ENCODE measurements at places on chromosomes 7 and 10.

- H3K27ac ChIP-seq = no peak overlapping the region
- no peak overlapping the region for H3K4me3 ChIP-seq
- no peaks in the 10 kb centered on the region for H3K27me3 ChIP-seq
- DNase-seq = no peak
- no peaks in the 10 kb centered on the region for H3K36me3 ChIP-seq
These were observed 161.7 kb upstream of the HPS1 start for GRCh38 chr10:98608411-98608810.

DNA sequence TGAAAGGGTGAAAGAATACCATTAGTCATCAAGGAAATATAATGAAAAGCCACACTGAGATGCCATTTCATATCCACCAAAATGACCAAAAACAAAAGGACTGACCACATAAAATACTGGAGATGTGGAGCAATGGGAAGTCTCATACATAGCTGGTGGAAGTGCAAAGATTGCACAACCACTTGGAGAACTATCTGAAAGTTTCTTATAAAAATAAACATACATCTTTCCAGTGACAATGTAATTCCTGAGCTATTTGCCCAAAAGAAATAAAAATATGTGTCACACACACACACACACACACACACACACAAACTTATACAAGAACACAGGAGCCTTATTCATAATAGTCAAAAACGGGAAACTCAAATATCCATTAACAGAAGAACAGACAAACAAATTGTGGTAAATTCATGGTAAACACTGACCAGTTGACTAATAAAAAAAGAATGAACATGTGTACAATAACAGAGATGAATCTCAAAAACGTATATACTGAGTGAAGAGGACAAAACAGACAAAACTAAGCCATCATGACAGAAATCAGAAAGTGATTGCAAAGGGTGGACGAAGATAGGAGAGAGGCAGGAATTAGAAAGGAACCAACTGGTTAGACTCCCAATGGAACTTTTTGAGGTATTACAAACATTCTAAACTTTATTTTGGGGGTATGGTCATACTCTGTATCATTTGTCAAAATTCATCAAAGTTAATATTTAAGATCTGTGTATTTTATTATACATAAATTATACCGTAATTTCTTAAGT, 21.5 kb downstream of the WASL start:
- H3K4me1 ChIP-seq = no peaks in the 10 kb centered on the region
- no peaks in the 10 kb centered on the region for H3K36me3 ChIP-seq
- DNase-seq = no peak
- H3K4me3 ChIP-seq = no peak overlapping the region
- no peaks in the 10 kb centered on the region for H3K27me3 ChIP-seq
- no peak overlapping the region for H3K27ac ChIP-seq

- no peaks in the 10 kb centered on the region for H3K36me3 ChIP-seq
- no peak overlapping the region for H3K4me3 ChIP-seq
- no peaks in the 10 kb centered on the region for H3K4me1 ChIP-seq
- DNase-seq = no peak
- no peaks in the 10 kb centered on the region for H3K27me3 ChIP-seq
- H3K27ac ChIP-seq = no peak overlapping the region
These were observed 114.6 kb upstream of the RET start for GRCh38 chr10:42962110-42962901.

- H3K4me3 ChIP-seq = no peak overlapping the region
- no peaks in the 10 kb centered on the region for H3K27me3 ChIP-seq
- DNase-seq = peak; percentile 39
- H3K4me1 ChIP-seq = no peaks in the 10 kb centered on the region
These were observed 36.9 kb upstream of the GNA12 start for GRCh38 chr7:2880874-2881533.

DNA sequence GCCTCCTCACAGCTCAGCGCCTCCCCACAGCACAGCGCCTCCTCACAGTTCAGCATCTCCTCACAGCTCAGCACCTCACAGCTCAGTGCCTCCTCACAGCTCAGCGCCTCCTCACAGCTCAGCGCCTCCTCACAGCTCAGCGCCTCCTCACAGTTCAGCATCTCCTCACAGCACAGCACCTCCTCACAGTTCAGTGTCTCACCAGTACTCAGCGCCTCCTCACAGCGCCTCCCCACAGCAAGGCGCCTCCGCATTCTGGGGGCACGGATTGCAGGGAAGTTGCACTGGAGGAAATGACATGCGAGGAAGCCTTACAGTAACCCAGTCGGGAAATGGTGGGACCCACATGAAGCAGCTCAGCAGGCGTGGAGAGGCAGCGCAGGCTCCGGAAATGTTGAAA, 271.6 kb downstream of the WDR37 start:
- H3K4me1 ChIP-seq = no peaks in the 10 kb centered on the region
- no peak overlapping the region for H3K4me3 ChIP-seq

DNA sequence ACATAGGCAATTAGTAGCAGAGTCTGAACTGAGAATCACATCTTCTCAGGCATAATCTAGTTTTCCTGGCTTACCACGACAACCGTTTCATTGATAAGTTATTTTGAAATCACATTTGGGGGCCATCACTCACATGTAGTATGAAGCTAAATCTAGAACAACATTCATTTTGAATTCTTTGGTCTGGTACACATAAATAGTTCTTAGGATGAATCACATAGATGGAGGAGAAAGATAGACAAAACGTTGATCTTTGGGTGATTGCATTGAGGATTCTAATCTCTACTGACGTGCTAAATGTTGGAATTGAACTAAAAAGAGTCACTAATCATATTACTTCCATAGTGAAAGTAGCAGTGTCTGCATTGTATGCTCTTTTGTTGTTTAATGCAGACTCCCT, 1022.6 kb downstream of the LRMDA start:
- no peak overlapping the region for H3K4me3 ChIP-seq
- H3K36me3 ChIP-seq = no peaks in the 10 kb centered on the region
- H3K27me3 ChIP-seq = no peaks in the 10 kb centered on the region
- peaks cover 6% of the 10 kb centered on the region for H3K4me1 ChIP-seq
- H3K27ac ChIP-seq = peak overlapping the region; percentile 67

DNA sequence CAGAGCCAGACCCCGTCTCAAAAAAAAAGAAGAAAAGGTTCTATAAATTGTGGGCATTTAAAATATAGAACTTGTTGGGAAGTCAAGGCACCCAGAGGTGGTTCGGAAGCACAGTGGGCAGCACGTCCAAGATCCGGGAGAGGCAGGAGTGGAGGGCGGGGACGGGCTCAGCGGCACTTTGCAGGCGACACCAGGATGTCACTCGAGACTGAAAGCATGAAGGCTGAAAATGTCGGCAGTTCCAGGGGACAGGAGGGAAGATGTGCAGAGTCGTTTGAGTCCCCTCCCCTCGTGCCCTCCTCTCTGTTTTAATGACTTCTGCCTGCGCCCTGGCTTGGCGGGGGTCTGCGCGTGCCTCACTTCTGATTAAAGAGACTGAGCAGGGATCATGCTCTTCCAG, 30.6 kb downstream of the IQCE start:
- no peaks in the 10 kb centered on the region for H3K27me3 ChIP-seq
- H3K4me3 ChIP-seq = no peak overlapping the region
- H3K36me3 ChIP-seq = no peaks in the 10 kb centered on the region
- no peak for DNase-seq

DNA sequence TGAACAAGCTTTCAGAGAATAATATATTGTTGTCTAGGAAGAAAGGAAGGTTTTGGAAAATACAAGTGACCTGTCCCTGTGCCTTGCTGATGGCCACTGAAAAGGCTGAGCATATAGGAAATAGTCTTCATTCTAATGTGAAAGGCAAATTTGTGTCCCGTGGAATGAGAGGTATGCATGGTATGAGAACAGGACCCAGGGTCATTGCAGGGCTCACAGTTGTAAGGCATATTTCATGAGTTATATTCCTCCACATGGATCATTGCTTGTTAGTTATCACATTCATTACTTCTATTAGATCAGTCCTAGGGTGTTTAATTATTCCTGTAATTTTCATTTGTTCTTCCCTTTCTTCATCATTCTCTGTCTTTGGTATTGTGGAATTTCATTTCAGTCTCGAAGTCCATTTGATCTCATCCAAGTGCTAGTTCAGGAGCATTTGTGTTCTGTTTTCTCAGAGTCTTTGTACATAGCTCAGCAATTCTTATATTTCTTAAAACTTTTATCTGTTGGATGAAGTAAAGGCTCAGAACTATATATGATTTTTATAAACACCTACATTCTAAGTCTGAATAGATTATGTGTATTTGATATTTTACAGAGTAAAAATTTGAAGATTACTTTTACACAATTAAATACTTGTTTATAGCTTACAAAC, 39.4 kb upstream of the ARHGAP21 start:
- H3K27me3 ChIP-seq = no peaks in the 10 kb centered on the region
- no peak overlapping the region for H3K4me3 ChIP-seq
- DNase-seq = no peak
- H3K36me3 ChIP-seq = no peaks in the 10 kb centered on the region

DNA sequence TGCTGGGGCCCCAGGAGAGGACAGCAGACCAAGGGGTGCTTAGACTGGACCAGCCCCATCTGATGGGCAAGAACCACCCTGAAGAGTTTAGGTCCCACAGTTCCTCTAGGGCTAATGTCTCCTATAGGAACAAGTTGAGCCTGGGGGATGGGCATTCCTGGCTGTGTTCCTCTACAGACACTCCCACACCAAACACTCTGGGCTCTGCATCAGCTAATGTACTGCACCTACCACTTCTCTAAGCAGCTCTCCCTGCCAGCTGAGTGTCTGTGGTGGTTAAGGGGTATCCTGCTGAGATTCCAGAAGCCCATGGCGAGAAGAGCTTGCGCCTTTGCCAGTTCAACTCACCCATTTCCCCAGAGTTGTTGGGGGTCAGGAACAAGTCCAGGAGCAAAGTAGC, 284.1 kb upstream of the CSTF2T start:
- H3K27ac ChIP-seq = no peak overlapping the region
- no peaks in the 10 kb centered on the region for H3K27me3 ChIP-seq
- no peaks in the 10 kb centered on the region for H3K4me1 ChIP-seq
- H3K4me3 ChIP-seq = no peak overlapping the region
- DNase-seq = no peak

- H3K4me3 ChIP-seq = no peak overlapping the region
- DNase-seq = no peak
- H3K4me1 ChIP-seq = no peaks in the 10 kb centered on the region
- H3K27me3 ChIP-seq = no peaks in the 10 kb centered on the region
These were observed 262.4 kb upstream of the TMEM229A start for GRCh38 chr7:124295289-124295688.

DNA sequence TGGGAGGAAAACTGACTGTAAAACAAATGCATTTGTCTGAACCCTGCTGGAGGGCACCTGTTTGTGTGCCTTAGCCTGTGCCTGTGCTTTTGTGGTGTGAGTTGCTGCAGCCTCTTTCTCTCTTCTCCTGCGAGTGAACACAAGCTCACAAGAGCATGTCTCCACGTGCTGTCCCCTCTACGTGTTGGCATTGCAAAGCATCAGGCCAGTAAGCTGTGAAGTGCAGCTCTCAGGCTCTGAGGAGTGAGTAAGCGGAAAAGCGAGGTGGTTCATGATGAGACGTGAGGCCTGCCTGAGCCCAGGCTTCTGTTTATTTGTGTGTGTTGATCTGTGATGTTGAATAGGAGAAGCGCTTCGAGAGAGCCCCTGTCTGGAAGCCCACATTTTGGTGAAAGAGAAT, 85.6 kb upstream of the PDCD4 start:
- no peaks in the 10 kb centered on the region for H3K36me3 ChIP-seq
- H3K27ac ChIP-seq = no peak overlapping the region
- no peak overlapping the region for H3K4me3 ChIP-seq
- no peaks in the 10 kb centered on the region for H3K4me1 ChIP-seq
- DNase-seq = no peak
- no peaks in the 10 kb centered on the region for H3K27me3 ChIP-seq

DNA sequence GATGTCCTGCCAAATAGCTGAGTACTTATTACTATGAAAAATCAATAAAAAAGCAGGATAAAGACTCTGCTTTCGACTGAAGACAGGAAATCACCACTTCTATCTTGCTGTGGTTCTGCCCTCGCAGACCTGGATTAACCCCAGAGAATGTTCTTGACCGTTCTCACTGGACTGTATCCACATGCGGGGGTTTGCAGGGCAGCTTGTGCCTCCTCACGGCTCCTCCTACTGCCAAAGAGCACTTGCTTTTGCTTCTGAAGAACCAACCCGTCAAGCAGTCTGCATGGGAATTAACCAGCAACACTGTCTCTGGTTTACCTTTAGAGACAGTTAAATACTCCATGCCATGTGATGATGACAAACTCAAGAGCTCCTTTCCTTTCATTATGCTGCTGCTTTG, 184.0 kb downstream of the GFRA1 start:
- no peaks in the 10 kb centered on the region for H3K27me3 ChIP-seq
- no peaks in the 10 kb centered on the region for H3K36me3 ChIP-seq

DNA sequence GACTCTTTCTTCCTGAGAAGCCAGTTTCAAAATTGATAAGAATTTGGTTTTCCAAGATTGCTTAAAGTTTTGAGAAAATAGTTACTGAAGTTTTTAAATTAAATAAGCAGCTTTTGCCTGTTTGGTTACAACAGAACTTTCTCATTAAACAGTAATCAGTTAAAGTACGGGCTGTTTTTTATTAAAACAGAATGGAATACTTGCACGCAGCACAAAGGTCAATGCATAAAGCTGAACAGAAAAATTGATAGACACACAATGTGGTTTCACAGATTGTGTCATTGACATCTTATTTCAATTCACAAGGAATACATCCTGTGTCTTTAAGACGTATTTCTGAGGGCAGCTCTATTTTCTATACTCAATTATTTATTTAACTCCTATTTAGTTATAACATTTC, 192.2 kb downstream of the PRKG1 start:
- DNase-seq = no peak
- peak overlapping the region; percentile 10 for H3K27ac ChIP-seq
- no peak overlapping the region for H3K4me3 ChIP-seq
- H3K36me3 ChIP-seq = no peaks in the 10 kb centered on the region
- no peaks in the 10 kb centered on the region for H3K4me1 ChIP-seq

- H3K36me3 ChIP-seq = no peaks in the 10 kb centered on the region
- H3K4me3 ChIP-seq = no peak overlapping the region
- no peaks in the 10 kb centered on the region for H3K4me1 ChIP-seq
- H3K27ac ChIP-seq = peak overlapping the region; percentile 39
- H3K27me3 ChIP-seq = no peaks in the 10 kb centered on the region
These were observed 330.0 kb upstream of the C7orf33 start for GRCh38 chr7:148260599-148260998.

- peaks cover 3% of the 10 kb centered on the region for H3K4me1 ChIP-seq
- H3K27ac ChIP-seq = peak overlapping the region; percentile 44
- H3K27me3 ChIP-seq = no peaks in the 10 kb centered on the region
- H3K4me3 ChIP-seq = no peak overlapping the region
- H3K36me3 ChIP-seq = no peaks in the 10 kb centered on the region
These were observed 111.2 kb downstream of the EEPD1 start for GRCh38 chr7:36264123-36264801.

GRCh38 chr7:79933144-79933543, 201.5 kb upstream of the GNAI1 start:
- no peak overlapping the region for H3K27ac ChIP-seq
- H3K4me1 ChIP-seq = no peaks in the 10 kb centered on the region
- DNase-seq = no peak
- H3K4me3 ChIP-seq = no peak overlapping the region

GRCh38 chr7:77691892-77692491, 4.3 kb upstream of the RSBN1L start:
- H3K27ac ChIP-seq = no peak overlapping the region
- peaks cover 7% of the 10 kb centered on the region for H3K4me1 ChIP-seq
- DNase-seq = no peak
- H3K36me3 ChIP-seq = no peaks in the 10 kb centered on the region
- H3K4me3 ChIP-seq = no peak overlapping the region

Measured in uterus (tissue), 4 donors.